Activated CD4-positive, CD25-positive, alpha-beta regulatory T cell (primary cell): ENCODE measurements at places on chromosomes 1 and 21.

- DNase-seq = peak; percentile 65
Measured at GRCh38 chr1:6475381-6476133, 9.6 kb upstream of the TNFRSF25 start.

GRCh38 chr1:240212556-240212955, 120.9 kb downstream of the FMN2 start:
- no peak for DNase-seq

DNA sequence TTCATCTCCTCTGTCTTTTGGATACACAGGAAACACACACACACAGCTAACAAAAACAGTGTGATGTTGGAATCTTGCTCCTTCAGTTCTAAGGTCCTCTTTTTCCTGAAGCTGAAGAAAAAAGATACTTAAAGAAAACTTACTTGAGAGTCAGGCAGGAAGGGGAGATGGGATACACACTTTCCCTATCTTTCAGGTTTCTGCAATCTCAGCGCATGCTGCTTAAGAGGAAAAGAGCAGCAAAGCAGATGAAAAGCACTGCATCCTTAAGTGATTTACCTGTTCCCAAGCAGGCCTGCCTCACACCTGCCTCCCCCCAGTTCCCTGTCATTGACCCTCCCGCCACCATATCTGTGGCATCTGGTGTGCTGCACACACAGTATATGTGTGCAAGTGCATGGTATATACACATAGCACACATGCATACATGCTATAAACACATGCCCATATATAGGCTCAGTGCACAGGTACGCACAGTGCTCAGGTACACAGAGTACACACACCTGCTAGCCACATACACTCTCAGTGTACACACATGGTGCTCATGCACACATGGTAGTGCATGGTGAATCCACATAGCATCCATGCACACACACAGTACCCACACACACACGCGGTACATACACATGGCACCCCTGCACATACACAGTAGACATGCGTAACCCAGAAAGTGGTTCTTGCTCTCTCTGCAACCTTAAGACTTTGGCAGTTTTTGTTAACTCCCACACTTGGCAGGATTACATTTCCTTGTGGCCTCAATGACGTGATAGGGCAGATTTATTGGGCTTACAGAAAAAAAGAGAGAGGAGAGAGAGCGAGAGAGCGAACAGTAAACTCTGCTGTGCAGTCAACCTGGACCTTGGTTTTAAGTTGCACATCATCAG, 166.9 kb downstream of the TOMM20 start:
- no peak for DNase-seq

DNA sequence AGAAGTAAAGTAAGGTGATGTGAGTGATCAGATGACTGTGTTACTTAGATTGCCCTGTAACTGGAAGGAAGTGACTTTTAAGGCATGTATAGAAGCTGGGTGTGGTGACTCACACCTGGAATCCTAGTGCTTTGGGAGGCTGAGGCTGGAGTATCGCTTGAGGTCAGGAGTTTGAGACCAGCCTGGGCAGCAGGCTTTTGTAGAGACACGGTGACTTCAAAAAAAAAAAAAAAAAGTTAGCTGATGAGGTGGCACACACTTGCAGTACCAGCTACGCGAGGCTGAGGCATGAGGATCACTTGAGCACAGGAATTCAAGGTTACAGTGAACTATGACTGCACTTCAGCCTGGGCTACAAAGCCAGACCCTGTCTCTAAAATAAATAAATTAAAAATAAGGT, 2.3 kb upstream of the USP16 start:
- DNase-seq = no peak

DNA sequence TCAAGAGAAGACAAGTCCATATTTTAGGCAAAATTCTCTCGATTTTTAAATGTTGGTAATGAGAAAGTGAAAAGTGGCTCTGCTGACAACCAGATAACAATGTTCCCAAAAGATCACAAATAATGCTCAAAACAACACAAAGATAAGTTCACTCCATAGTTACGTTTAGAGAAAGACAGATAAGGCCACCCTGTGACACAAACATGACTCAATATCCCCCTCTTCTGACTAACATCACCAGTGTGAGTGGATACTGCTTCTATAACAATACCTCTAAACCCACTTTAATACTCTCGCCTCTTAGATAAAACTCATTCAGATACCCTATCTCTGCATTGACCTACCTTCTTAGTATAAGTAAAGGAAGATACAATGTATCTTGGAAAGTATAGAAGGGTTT, 51.2 kb upstream of the RGS7 start:
- no peak for DNase-seq

GRCh38 chr1:180188091-180188506, 33.4 kb downstream of the QSOX1 start:
- DNase-seq = no peak

DNA sequence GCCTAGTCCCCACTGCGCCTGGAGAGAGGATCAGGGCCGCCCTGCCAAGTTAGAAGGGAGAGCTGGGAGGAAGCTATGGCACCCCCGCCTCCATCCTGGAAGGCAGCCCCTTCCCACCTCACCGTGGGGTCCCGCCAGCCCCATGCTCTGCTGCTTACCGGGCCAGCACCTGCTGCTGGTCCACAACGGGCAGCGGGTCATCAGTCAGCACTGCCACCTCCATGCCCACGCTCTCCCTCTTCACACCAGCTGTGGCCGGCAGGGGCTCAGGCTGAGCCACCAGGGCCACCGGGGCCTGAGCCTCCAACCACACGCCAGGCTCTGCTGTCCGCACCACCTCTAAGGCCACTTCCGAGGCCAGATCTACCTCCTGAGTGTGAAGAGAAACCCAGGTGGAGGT, 23.5 kb upstream of the DDOST start:
- DNase-seq = no peak

GRCh38 chr1:24910751-24911650, 19.1 kb downstream of the RUNX3 start:
- no peak for DNase-seq

- no peak for DNase-seq
Measured at GRCh38 chr1:110829955-110830553, 42.9 kb upstream of the CD53 start.
